Stimulated activated CD8-positive, alpha-beta memory T cell treated with anti-CD3 and anti-CD28 coated beads, Interleukin-2, amount 100 ng/mL, for 1 hour (primary cell): ENCODE measurements at places on chromosomes 13 and 19.

- DNase-seq = no peak
Measured at GRCh38 chr13:77528834-77529500, 6.5 kb upstream of the SCEL start.

DNA sequence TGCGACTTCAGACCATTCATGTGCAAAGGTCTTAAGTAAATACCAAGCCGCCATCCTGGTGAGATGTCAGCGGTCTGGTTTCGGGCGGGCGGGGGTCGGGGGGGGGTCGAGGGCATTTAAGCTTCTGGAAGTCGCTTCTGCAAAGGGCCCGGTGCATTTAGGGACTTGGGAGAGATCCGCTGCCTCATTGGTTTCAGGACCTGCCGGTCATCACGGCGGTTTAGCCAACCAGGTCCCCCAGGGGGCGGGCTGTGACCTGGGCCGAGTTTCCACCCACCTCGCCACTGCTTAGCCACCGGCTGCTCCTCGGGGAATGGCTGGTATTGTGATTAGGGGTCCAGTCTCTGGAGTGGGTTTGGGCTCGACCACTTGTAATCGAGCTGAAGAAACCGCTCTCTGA lies 7.8 kb downstream of the ANKLE1 start:
- no peak for DNase-seq

GRCh38 chr13:51000571-51001260 lies 91.1 kb downstream of the RNASEH2B start:
- no peak for DNase-seq

- no peak for DNase-seq
Measured at GRCh38 chr19:18464646-18465045, 26.7 kb upstream of the ISYNA1 start.

- DNase-seq = no peak
Measured at GRCh38 chr13:39815345-39816111, 160.1 kb downstream of the COG6 start.

- DNase-seq = no peak
Measured at GRCh38 chr19:49855277-49855675, 4.3 kb downstream of the PTOV1 start.

- no peak for DNase-seq
Measured at GRCh38 chr19:31315652-31316051, 33.6 kb downstream of the TSHZ3 start.

GRCh38 chr13:97376981-97377380 lies 57.0 kb upstream of the RAP2A start:
- no peak for DNase-seq

DNA sequence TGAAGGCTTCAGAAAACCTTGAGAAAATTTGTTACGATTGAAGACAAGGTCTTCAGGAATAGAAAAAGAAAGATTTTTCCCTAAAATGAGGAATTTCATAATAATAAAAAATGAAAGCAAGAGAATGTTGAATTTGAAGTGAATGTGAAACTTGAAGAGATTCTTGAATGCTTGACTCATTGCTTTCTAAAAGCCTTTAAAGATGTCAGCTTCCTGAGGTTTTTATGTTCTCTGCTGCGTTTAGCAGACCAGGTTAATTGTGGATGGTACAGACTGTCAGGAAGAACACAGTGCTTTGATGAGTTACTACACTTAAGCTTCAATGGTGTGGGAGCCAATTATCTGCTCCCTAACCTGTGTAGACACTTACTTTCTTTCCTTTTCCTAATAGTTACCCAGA lies 96.3 kb upstream of the FNDC3A start:
- DNase-seq = no peak

DNA sequence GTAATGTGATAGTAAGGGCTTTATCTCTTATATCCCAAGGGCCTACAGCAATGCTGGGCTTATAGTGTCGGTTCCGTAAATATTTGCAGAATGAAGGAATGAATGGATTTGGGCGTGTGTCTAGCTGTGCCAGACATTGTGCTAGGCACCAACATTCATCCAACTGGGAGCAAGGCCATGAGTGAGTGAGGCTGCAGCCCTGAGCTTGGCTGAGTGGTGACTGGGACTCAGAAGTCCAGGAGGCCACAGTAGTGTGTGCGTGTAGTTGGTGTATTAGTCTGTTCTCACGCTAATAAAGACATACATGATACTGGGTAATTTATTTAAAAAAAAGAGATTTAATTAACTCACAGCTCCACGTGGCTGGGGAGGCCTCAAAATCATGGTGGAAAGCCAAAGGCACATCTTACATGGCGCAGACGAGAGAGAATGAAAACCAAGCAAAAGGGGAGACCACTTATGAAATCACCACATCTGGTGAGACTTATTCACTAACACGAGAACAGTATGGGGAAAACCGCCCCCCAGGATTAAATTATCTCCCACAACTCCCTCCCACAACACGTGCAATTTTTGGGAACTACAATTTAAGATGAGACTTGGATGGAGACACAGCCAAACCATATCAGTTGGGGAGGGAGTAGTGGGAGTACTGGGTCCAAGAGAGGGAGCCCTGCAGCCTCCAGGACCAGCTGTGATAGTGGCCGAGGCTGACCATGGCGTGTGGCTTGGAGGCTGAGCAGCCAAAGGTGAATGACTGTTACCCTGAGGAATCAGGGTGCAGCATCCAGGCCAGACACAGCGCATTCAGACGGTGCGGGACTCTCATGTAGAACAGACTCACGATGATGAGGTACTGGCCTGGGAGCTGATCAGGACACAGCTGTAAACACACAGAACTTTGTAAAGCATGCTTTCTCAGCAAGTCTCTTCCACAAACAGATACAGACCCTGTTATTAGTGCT lies 104.6 kb downstream of the TEX26 start:
- DNase-seq = no peak

GRCh38 chr13:49678191-49678914 lies 12.9 kb downstream of the EBPL start:
- no peak for DNase-seq

DNA sequence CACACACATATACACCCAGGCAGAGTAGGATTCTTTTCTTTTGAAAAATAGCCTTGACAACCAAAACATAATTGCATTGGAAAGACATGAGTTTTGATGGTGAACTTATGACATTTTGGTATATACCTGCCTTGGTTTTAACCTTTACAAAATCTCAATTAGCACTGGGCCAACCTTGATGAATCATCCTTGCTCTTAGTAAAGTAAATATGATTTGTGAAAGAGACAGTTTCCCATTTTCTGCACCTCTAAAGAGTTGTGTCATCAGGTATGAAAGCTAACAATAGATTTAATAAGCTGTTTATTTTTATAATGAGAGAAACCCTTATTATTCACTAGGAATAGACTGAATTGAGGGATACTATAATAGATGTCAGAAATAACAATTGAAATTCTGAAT lies 15.7 kb upstream of the ENOX1 start:
- DNase-seq = no peak

GRCh38 chr19:29685326-29685725 lies 20.1 kb downstream of the PLEKHF1 start:
- no peak for DNase-seq

- no peak for DNase-seq
Measured at GRCh38 chr19:33374236-33374714, 766 bp downstream of the CEBPG start.

DNA sequence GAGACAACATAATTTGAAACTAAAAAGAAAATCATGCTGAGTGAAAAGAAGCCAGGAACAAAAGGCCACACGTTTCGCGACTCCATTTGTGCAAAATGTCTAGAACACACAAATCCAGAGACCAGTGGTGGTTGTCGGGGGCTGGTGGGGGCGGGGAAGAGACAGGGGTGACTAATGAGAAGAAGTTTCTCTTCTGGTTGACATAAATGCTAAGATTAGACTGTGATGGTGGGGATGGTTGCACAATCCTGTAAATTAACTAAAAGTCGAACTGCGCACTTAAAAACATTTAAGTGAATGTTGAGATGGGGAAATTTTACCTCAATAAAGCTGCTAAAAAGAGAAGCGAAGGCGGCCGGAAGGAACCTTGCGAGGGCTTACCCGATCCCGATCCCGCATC lies 7.1 kb downstream of the AKAP8 start:
- DNase-seq = no peak

- DNase-seq = no peak
Measured at GRCh38 chr13:33639158-33639557, 178.8 kb upstream of the RFC3 start.

- DNase-seq = no peak
Measured at GRCh38 chr19:49057636-49058234, at the start of gene CGB7. Gene CGB7, minus strand, starts transcription at chr19:49057749. Its CDS starts 2,374 bp downstream, at chr19:49055375.

GRCh38 chr13:36815062-36815461 lies 4.0 kb upstream of the RFXAP start:
- no peak for DNase-seq

DNA sequence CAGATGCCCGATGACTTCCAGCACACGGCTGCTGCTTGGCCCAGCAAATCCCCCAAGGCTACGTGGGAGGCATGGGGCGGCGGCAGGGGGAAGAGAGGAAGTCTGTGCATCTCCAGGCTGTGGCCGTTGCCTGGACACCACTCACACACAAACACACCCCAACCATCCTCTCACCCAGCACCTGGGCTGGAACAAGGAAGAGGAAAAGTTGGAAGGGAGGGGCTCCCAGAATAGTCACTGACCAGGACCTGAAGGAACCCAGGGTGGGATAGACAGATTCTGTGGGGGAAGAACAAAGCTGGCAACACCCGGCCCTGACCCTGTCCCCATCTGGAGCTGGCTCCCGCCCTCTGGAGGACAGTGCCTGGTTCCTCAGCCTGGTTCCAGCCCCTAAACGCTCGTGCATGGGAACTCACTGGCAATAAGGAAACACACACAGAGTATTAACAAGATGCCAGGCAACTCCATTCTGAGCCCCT lies 11.2 kb downstream of the PPP6R1 start:
- no peak for DNase-seq

DNA sequence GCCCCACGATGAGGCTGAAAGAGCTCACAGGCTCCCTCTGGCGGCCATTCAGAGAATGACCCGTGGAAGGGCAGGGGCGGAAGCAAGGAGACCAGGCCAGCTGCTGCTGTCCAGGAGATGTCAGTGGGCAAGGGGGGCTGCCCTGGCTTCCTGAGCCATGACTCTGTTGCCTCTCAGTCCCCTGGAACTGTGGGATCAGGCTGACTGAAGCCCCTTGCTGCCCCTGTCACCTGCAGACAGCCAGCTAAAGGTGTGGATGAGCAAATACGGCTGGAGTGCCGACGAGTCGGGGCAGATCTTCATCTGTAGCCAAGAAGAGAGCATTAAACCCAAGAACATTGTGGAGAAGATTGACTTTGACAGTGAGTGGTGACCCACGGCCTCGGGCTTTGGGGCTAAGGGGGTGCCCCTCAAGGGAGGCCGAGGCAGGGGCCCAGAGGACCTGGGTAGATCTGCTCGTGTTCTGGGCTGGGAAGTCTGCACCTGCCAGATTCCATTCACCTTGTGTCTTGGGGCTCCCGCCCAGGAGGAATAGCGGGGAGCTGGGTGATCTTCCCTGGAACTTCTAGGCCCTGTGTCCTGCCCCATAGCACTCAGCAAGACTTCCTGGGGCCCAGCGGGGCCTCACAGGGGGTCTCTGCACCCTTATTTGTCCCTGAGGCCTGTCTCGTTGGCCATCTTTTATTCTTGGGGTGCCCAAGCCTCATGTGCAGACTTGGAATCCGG lies 12.5 kb upstream of the ACTN4 start:
- peak; percentile 47 for DNase-seq

DNA sequence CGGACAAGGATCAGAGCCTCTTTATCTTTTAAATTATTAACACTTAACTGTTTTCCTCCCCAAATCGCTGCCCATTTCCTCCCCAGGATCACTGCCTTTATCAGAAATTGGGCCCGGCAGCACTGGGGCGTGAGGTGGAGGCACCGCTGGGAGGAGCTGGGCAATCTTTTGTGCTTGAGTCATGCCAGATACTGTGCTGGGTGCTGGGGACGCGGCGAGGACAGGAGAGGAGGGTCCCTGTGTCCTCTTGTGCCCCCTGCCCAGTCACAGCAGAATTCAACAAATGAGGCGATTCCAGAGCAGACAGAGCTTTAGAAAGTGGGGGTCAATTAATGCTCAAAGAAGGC lies 347.8 kb downstream of the ZNF536 start:
- no peak for DNase-seq

GRCh38 chr13:63161219-63161618 lies 1745.6 kb upstream of the PCDH20 start:
- no peak for DNase-seq

DNA sequence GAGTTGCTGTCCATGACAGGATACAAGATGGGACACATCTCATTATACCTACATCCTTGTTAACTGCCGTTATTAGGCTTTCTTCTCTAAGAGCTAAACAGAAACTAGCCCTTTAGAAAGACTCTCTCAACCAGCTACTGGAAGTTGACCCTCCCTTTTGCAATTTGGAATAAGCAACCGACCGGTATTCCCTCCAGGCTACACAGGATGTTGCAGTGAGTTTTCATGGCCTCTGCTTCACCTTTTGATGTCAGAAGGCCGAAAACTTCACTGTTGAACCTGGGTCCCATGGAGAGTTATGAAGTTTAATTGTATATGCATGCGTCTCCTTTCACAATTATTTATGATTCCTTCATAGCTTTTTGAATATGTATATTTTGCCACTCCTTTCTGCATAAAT lies 1042.5 kb upstream of the SPRY2 start:
- DNase-seq = no peak

GRCh38 chr19:6233056-6233826 lies 46.5 kb downstream of the MLLT1 start:
- no peak for DNase-seq

GRCh38 chr19:7847664-7848063 lies 17.6 kb downstream of the EVI5L start:
- DNase-seq = no peak

DNA sequence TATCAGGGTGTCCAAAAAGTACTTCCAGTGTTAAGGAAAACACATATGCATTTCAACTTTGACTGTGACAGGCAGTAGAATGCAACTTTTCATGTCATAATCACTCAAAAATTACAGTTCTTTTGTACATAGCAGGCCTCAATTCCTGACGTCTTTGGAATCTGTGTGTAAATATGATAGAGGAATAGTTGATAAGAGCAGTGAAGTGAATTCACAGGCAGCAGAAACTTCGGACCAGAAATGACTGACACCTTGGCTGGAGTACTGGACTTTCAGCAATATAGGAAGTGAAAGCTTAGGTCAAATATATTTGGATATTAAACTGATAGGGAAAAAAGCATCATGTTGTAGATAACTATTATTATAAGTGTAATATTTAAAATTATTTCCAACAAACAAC lies 1741.2 kb upstream of the PCDH20 start:
- DNase-seq = no peak

GRCh38 chr19:8250596-8250995 lies 41.4 kb downstream of the CERS4 start:
- no peak for DNase-seq
